H9 (cell line): ENCODE measurements at places on chromosomes 12 and 14. TPM values are rescaled to one million over a fixed set of nuclear protein-coding genes. Genes with fewer than 3 reads are reported as not detected.

Gene TBC1D30
- 1.6 and 2.2 TPM in 2 replicates for total RNA-seq

Gene TAS2R30
- total RNA-seq: 1.5 and 2.0 TPM in 2 replicates

DNA sequence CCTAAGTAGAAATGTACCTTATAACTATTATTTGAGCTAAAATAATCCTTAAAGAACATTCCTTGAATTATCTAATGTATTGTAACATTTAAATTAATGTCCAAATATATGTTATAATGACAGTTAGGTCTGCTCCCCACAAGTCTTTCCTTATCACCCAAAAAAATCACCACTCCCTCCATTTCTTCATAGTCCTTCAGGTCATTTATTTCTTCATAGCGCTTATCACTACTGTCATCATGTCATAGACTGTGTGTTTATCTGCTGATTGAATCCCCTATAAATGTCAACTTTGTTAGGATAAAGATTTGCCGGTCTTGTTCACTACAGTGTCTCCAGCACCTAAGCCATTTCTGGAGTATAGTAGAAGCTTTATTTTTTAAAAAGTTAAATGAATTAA is 12.0 kb downstream of the LUM start:
- no peak for DNase-seq

Gene TOMM20L
- not detected in 2 replicates for total RNA-seq

DNA sequence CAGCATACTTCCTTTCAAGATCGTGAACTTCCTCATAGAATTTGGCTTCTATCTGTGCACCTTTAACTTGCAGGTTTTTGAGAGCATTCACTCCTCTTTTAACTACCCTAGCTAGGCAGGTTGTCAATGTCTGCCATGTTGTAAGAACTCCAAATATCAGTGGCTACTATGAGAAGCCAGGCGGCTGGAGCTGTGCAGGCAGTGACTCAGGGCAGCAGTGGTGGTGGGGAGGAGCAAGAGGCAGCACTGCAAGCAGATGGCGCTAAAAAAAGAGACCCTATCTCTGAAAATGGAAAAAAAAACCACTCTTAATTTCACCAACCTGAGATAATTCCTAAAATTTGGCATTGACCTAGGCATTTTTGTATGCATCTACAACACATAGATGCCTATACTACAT is 28.5 kb downstream of the YARS2 start:
- DNase-seq: peak; percentile 48

GRCh38 chr14:61538464-61539022 is 156.8 kb upstream of the HIF1A start:
- DNase-seq: no peak

DNA sequence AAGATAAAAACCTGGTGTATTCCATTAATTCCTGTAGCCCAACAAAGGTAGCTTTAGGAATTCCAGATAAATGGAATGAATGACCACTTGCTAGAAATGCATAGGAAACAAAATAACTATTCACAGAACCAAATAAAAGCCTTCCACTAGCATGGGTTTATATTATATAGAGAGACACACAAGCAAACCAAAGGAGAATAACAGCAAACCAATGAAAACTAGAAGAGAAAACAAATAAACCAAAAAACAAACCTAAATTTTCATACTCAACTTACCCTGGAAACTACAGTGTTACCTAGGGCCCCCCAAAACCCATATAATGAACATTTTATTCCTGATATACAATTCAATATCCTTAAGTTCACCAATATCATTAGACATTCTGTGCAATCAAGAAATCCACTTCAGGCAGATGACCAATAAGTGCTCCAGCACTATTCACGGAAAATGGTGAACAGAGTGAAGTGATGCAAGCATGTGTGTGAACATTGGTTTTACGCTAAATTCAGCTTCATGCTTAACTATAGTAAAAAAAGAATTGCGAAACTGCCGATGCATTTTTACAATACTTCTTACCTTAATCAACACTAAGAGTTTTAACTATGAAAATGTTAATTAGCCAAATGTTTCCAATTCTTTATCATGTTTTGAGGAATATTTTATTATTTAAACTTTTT is 1108.4 kb upstream of the TMEM132C start:
- no peak for DNase-seq

Gene LRTM2
- total RNA-seq: not detected in 2 replicates

Gene KLRD1
- not detected in 2 replicates for total RNA-seq

DNA sequence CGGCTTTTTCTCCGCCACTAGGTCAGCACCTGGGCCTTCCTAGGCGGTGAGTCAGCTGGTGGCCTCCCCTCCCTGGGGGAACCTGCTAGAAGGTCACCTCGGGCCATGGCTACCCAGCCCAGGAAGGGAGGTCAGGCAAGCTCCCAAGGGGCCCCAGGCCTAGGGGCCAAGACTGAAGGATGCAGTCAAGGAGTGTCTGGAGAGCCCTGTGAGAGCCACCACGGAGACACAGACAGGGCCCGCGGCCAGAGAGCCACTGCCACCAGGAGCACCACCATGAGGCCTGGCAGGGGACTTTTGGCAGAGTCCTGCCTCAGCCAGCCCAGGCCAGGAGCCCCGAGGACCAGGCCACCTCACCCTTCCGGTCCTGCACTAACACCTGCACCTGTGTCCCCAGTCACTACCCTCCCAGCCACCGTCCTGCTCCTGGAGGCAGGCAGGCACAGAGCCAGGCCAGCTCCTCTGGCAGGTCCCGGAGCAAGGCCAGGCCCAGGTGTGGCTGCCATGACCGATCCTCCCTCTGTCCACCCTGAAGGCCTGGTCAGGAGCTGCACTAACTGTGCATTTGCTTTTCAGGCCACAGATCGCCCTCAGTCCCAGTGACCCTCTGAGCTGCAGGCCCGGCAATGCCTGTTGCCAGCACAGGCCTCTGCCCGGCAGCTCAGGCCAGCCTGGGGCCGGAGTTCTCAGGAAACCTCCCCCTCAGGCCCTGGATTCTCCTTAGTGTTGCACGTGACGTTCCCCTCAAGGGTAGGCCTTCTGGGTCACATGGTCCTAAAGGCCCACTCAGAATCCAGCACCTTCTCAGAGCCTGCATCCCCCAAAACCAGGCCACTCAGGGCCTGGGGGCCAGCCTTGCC is 6.9 kb downstream of the PHETA1 start:
- DNase-seq: no peak

DNA sequence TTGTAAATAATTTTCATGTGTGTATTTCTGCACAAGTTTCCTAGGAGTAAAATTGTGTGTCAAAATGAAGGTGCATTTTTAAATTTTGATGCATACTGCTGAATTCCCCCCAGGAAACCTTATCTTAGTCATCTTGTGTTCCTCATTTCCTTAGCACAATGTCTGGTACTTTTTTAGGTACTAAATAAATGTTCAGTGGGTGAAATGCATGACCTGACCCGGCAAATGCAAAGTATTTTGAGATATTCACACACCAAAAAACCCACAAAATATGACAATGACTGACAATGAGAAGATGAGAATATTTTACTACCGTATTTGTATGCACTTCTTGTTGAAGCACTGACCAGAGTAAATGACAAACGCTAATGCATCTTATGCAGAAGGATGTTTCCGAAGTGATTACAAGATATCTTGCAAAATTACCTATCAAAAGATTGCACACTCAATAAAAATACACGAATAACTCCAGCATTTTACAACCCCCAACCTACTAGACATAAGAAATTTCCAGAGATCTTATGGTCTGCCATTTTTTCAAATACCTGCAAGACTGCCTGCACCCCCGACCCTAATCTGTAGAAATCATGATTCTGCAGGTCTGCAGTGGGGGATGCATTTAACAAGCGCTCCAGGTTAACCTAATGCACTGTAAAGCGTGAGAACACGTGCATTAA is 895 bp upstream of the PRKAB1 start:
- DNase-seq: no peak

DNA sequence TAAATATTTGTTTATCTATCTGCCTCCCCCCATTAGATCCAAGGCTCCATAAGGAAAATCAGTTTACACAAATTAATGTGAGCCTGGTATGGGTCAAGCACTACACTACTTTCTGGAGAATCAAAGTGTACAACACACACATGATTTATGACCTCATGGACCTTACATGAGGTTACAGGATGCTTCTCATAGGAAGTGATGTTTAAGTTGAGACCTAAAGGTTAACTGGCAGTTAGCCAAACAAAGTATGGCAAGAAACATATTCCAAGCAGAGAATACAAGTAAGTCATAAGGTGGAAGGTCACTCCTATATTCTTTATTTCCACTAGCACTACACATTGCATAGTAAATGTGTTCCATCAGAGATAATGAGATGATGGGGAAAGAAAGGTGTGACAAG is 39.2 kb downstream of the OSBPL8 start:
- no peak for DNase-seq

GRCh38 chr14:101174980-101175606 is 271.6 kb upstream of the RTL1 start:
- DNase-seq: no peak

- peak; percentile 78 for DNase-seq
Observed at GRCh38 chr14:24051789-24052655, at the start of gene CARMIL3. Gene CARMIL3 (plus strand): TSS chr14:24052009. CDS start chr14:24052154, 145 bp downstream.

- no peak for DNase-seq
Observed at GRCh38 chr14:52949711-52950409, 990 bp downstream of the FERMT2 start.

Gene NAB2
- 67.8 and 68.1 TPM in 2 replicates for total RNA-seq

GRCh38 chr12:46609674-46610073 is 216.1 kb downstream of the SLC38A4 start:
- no peak for DNase-seq

Gene MMP14
- 56.5 and 60.3 TPM in 2 replicates for total RNA-seq

Gene KITLG
- 11.7 and 12.1 TPM in 2 replicates for total RNA-seq

- no peak for DNase-seq
Observed at GRCh38 chr12:104952816-104953215, 5.3 kb downstream of the SLC41A2 start.

DNA sequence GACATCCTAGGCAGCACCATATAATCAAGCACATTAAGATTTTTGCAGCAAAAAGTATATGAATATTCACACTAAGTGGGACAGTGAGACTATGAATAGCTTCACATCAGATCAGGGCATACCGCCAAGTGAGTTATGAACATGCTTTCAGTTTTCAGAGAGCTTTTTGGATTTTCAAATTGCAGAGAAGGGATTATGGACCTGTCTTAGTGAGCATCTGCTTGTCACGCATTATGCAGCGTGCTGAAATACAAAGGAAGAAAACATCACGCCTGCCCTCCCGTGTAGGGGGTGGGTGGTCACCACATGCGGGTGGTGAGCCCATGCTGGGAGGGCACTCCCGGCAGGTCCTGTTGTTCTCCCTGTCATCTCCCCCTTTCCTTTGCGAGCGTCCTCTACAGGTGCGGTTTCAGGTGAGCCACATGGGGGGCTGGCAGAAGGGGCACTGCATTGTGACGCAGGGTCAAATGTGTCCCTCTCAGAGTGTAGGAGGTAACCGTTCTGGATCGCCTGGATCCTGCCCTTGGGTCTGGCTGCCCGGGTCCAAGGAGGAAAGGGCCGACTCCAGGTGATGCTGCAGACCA is 42.6 kb downstream of the TRAF3 start:
- DNase-seq: no peak
